ENCODE measurements at places on chromosomes 11 and 22. TPM values are rescaled to one million over a fixed set of nuclear protein-coding genes. Genes with fewer than 3 reads are reported as not detected.

DNA sequence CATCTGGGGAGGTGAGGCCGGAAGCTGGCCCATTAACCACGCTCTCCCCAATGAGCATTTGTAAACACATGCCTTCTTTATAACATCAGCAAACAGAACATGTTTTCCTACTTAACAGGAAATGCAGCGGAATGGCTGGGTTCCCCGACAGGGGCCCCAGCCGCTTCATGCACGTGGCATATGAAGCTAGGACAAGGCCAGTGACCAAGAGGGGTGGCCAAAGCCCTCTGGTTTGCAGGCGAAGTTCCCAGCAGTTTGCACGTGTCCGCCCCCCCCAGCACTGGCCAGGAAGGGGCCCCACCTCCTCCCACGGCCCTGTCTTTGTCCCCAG is 38.7 kb upstream of the LINC01488 start:
- no peak for DNase-seq

DNA sequence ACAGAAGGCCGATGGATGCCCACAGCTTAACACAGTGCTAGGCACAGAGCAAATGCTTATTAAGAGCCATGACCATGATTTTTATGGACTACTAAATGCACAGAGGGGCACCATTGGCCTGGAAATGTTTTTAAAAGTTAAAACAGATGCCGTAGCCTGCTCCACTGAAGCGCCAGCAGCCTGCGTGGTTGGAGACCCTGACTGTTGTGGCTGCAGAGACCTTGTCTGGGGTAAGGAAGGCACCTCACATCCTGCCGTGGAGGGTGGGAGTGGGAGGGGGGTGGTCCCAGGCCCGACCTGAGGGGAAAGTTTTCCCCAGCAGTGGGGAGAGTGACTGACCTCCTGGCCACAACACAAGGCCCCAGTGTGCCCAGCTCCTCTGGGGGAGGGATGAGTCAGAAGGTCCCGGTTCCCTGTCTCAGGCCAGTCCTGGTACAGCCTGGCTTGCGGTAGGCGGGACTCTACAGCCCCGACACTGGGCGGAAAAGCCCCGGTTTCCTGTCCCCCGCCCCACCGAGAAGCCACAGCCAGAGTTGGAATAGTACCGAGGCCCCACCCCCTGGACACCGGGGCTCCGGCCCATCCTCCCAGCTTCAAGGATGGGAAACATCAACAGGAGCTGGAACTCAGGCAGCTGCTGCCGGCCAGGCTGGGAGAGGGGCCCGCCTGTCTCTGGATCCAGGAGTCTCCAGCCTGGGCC is 7.0 kb downstream of the CHST1 start:
- DNase-seq = no peak

DNA sequence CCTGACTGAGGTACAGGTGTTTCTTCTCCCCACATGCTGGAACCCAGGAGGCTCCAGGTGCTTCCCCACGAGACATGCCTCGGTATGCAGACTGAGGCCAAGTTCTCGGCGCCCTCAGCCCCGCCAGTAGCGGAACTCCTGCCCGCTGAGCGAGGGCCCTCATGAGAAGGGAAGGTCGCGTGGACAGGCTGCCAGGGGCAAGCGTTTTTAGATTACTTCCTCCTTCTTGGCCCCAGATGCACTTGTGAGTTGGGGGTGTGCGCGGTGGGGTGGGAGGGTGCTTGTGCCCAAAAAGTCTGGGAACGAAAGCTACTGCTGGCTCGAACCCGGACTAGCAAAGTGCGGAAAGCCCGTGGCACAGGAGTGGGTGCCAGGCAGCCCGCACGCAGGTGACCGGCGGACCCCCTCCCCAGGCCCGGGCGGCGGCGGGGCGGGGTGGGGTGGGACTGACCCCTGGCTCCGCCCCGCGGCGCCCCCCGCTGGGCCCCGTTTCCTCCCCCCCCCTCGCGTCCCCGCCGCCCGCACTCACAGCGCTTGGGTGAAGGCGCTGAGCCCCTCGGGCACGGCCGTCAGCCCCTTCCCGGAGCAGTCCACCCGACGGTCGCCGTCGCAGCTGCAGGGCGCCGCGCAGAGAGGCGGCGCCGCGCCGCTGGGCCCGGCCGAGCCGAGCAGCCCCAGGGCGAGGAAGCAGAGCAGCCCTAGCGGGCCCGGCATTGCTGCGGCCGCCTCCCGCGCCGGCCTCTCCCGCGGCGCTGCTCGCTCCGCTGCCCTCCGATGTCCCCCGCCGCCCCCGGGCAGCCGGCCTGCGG is 797 bp downstream of the LGR4 start:
- DNase-seq = peak; percentile 41

Gene EPS8L2
- total RNA-seq = 100.0 TPM

DNA sequence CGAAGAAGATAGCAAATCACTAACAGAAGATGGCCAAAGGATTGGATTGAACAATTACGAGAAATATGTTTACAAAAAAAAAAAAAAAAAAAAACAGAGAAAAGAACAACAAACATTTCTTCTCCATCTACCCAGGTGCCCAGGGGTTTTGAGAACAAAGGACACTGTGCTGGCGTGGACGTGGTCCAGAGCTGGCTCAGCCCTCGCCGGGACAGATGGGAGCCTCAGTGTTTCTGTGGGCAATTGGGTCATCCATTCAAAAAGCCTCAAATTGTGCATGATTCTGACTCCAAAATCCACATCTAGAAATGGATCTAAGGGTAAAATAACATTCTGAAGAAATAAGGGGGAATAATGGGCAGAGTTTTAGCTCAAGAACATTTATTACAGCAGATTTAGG is 63.1 kb downstream of the DHCR7 start:
- no peak for DNase-seq

- no peak for DNase-seq
Observed at GRCh38 chr11:87144252-87144651, 106.5 kb downstream of the TMEM135 start.

DNA sequence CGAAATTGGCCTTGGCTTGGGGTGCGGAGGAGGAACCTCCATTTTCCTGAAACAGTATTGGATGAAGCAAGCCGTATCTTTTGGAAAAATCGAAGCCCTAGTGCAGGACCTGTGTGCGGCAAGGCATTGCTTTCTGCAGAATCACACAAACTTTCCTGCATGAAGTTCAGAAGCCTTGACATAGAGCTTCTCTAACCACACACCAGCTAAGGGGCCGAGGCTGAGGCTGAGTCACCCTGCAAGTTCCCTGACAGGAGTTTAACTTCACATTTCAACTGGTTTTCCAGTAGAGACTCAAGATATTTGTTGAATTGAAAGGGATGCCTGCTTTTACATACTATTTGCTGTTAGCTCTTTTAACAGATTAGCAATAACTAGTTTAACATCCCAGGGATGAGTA is 67.8 kb downstream of the TCF20 start:
- no peak for DNase-seq

Gene ACR
- 0.62 TPM for total RNA-seq

- DNase-seq = no peak
Observed at GRCh38 chr11:109847621-109848020, 245.6 kb upstream of the ZC3H12C start.

DNA sequence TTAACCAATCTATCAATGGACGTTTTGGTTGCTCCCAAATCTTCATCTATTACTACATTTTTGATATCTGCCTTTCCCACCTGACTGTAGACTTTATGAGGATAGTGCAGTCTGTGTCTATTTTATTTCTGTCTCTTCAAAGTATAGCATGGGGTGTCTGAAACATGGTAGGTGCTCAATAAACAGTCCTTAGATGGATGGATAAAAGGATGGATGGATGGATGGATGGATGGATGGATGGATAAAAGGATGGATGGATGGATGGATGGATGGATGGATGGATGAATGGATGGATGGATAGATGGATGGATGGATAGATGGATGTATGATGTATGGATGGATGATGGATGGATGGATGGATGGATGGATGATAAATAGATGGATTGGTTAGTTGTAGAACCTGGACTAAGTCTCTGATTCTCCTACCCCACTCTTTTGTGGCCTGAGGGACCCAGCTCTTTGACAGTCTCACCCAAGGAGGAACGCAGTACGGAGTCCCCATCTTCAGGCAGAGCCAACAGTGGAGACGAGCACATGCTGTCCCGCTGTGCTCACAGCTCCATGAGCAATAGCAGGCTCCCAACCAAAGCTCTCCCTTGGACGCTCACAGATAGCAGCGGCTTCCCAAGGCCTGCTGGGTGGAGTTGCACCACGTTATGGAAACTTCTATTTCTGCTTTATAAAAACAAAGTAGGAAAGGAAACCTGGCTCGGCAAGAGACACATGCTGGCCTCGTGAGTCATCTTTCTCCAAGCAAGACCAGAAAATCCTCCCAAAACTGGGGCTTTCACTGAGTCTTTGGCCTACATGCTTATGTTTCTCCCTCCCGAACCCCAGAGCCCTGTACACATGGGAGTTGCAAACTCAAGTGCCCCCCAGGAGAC is 448.0 kb downstream of the MIAT start:
- DNase-seq = no peak

DNA sequence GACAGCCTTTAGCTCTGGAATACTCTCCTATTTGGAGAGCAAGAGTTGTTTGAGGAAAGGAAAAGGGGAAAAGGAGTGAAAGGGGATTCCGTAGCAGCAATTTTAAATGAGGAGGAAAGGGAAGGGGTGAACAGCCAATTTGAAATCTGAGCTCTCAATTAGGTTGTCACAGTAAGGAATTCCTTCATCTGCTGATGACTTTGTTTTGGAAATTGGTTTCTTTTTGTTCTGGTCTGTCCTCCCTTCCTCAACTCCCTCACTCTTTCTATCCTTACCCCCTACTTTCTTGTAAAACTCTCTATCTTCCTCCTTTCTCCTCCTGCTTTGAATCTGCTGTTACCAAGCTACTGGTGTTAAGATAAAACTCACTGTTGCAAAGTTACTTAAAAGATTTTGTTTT is 1155.6 kb downstream of the DLG2 start:
- no peak for DNase-seq

DNA sequence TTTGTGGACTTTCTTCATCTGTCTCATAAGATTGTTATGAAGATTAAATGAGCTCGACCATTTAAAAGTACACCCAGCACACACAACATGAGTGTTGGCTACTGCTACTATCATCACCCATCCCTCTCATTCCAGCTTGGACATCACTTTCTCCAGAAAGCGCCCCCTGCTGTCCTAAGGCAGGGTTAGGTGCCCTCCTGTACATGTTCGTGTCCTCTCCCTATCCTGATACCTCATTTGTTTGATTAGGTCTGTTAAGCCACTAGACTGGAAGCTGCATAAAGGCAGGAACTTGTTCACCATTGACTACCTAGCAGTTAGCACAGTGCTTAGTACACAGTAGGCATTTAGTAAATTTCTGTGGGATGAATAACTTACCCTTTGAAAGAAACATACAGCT is 85.5 kb downstream of the ENTHD1 start:
- no peak for DNase-seq

DNA sequence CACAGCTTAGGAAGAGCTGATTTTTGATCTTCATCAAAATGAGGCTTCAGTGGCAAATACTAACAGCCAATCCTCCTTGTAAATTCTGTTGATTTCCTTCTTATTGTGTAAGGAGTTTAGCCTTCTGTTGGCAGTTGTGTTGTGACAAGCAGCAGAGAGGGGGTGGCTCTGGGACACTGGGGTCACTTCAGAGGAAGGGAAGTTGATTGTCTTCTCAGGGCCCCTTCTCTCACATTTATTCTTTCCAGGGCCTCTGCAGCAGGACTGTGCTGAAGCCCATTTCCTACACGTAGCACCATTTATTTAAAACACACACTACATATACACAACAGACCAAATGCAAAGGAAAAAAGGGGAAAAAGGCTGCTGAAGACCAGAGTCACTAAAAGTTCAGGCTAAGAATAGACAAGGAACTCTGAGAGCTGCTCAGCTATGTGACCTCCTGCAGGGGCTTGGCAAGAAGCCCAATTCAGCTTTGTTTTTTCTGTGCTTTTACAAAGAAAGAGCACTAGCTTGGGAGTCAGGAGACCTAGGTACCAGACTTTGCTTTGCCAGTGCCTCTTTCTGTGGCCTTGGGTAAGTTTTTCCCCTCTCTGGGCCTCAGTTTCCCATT is 28.3 kb upstream of the UPB1 start:
- DNase-seq = no peak

DNA sequence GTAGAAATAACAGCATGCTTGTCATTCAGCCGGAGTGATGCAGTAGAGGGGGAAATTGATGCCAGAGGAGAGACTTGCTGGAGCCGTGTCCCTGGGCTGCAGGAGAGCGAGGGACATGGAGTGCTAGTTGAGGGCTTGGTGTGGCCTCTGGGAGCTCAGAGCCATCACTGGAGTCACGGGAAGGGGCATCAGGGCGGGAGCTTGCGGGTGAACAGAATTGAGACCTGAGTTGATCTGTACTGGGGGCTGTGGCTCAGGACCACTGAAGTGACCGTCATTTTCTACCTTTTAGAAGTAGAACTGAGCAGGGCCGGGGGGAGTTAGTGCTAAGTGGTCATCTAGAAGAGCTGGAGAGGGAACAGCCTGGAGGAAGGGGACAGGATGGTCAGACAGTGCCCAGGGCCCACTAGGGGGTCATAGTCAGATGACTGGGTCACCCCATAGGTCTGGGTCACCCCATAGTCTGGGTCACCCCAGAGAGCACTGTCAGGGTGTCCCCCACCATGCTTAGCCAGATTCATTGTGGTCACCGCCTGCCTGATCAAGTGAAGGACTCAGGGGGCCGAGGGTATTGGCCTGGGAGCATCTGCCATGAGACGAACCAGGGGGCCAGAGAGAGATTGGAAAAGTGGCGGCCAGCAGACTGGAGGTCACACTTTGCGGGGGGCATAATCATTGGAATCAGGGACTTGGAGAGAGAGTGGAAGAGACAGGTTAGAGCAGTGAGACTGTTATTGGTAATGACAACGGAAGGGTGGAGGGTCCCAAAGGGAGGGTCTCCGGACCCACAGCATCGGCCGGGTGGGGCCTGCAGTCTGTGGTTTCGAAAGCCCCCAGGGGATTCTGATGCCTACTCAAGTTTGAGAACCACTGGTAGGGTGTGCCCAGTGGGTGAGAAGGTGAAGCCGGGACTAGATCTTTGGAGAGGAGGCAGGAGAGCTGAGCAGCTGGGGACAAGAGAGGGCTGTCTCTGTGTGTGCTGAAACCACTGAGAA is 15.2 kb downstream of the RIBC2 start:
- DNase-seq = no peak

Gene OR8D1
- total RNA-seq = not detected

Gene OR51B4
- not detected for total RNA-seq

GRCh38 chr22:37818409-37819104 is 4.6 kb upstream of the GALR3 start:
- peak; percentile 42 for DNase-seq

DNA sequence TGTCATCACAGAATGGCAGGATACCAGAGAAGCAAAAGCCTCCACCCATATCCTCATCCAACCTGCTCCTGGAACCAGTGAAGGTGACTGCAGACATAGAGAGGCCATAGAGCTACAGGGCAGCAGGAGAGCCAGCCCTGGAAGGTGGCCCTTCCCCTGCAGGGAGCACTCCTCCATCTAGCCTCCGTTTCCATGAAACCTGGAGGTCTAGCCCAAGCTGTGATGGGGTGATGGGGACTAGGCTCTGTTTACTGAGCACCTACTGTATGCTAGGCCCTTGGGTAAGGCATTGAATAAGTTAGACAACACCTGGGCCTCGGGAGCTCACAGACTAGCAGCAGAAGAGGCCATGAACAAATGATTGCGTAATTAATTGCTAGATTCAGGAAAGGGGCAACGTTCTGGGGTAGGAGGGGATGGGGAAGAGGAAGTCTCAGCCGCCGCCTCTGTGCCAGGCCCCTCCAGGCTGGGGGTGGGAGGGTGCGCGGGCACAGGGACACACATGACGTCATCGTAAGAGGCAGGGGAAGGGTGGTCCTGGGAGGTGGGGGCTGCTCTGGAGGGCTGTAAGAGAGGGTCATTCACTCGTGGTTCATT is 784 bp upstream of the SYNGR1 start:
- no peak for DNase-seq

- no peak for DNase-seq
Observed at GRCh38 chr11:119793335-119793984, 64.5 kb upstream of the NECTIN1 start.
